ENCODE measurements at places on chromosomes 5 and 9.
A peak's percentile ranks its signal among the peaks of the same experiment; 100 is the strongest.

GRCh38 chr9:35954942-35955546, 2.9 kb downstream of the OR2S2 start:
- DNase-seq: no peak

DNA sequence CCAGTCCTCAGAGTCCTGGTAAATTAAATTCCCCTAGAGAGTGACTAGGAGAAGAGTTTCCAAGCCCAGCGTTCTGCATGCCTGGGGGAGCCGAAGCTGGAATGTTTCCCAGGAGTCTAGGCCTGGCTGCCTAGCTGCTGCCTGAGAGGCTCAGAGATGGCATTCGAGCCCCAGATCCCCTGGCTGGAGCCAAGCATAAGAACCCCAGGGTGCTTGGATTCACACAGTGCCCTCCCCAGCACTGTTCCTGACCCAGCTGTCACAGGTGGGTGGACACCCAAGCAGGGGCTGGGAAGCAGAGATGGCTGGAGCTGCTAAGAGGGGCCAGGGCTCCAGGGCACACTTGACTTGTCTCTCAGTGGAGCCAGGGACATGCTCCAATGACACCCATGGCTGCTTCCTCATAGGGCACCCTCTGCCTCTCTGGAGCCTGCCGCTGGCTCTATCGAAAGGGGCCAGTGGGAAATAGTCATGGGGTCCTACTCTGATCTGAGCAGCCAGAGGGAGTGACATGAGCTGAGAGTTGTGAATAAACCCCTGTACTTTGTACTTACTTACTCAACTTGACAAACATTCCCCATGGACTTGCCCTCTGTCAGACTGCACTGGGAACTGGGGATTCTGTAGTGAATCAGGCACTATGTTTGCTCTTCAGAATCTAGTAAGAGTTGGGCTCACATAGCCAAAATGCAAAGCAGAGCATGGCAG, 62.6 kb upstream of the XPA start:
- DNase-seq: no peak

GRCh38 chr9:1047591-1048230, 2.4 kb upstream of the DMRT2 start:
- no peak for DNase-seq

DNA sequence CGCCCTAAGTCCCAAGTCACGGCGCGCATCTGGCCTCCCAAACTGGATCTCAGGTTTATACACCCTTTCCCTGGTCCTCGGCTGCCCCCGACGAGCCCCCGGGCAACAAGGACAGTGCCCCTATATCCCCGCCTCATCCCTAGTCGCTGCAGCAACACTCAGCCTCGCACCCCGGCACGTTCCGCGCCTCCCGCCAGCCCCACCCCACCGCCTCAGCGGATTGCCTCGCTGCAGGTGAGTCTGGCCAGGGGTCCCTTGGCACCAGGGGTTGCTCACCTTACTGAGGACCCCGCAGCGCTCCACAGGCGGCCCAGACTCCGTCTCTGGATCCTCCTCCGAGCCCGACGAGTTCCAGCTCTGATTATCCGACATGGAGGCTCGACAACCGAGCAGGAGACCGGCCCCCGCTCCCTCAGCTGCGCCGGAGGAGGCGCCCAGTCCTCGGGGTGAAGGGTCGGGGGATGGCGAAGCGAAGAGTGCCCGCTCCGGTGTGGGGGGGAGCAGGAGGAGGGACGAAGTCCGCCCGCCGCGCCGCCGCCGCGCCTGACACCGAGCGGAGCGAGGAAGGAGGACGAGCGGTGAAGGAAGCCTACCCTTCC, 494 bp downstream of the CERT1 start:
- DNase-seq: peak; percentile 30

GRCh38 chr5:14367364-14367763, 214.2 kb upstream of the OTULINL start:
- DNase-seq: no peak

- no peak for DNase-seq
Observed at GRCh38 chr5:28543473-28544098, 1505.2 kb upstream of the CDH9 start.

- DNase-seq: no peak
Observed at GRCh38 chr5:142382186-142382585, 57.4 kb upstream of the SPRY4 start.

DNA sequence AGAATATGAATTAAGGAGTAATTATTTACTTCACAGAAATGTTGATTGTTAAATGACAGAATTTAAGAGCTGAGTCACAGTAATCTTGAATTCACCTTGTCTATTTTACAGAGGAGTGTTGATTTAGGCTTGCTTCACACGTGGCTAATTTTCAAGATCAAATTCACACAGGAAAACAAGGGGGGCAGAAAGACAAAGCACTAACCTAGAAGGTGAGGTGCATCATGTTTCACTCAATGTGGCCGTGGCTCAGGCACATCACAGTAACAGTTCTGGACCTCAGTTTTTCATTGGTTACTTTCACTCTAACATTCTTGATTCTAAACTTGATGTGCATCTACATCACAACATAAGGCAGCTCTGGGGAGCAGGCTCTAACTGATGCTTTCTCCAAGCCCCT, 69.6 kb upstream of the GNAQ start:
- DNase-seq: no peak

- DNase-seq: no peak
Observed at GRCh38 chr9:109507421-109507838, 9.3 kb upstream of the PTPN3 start.

DNA sequence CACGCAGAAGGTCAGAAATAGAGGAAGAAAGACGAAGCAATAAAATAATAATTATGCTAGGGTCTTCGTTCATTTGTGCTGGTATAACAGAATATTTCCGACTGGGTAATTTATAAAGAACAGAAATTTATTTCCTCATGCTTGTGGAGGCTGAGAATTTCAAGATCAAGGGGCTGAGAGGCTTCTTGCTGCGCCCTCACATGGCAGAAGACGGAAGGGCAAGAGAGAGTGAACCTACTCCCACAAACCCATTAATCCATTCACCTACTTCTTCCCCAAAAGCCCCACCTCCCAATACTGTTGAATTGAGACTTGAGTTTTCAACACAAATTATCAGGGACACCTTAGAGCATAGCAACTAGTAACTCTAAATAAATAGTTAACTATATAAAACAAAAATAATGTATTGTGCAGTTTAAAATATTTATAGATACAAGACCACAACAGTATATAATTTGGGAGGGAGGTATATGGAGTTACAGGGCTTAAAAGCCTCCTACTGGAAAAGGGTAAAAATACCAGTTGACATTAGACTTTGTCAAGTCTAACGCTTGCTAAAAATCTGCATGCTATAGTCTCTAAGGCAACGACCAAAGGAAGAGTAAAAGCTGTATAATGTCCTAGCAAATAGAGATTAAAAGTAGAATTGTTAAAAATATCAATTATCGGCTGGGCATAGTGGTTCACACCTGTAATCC, 40.3 kb upstream of the NAA35 start:
- DNase-seq: no peak

DNA sequence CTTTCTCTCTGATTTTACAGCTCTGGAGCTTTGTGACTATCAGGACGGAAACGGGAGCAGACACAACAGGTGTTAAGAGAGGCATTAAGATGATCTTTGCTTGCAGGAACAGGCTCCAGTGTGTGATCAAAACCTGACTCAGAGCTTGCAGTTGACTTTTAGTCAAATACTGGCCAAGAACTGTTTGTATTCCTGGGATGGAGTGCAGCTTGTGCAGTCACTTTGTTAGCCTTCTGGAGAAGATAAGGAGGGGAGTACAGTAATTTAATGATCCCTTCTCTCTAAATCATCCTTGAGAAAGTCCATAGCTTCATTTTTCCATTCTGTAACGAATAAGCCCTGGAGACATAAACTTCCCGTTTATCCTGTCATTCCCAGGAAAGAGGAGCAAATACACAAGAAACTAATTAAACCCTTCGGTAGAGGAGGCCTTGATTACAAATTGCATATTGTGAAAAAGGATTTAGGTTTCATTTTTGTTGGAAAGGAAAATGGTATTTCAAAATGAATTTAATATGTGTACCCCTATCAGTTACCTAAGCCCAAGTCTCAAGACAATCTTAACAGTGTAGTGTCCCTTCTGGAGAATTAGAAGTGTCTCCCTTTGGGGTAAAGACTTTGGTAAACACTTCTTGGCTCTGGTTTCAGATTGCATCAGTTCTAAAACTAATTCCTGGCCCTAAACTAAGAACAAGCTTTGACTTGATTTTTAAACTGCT, 3.1 kb upstream of the STOM start:
- no peak for DNase-seq

GRCh38 chr9:75083188-75083970, 4.6 kb downstream of the NMRK1 start:
- peak; percentile 11 for DNase-seq

DNA sequence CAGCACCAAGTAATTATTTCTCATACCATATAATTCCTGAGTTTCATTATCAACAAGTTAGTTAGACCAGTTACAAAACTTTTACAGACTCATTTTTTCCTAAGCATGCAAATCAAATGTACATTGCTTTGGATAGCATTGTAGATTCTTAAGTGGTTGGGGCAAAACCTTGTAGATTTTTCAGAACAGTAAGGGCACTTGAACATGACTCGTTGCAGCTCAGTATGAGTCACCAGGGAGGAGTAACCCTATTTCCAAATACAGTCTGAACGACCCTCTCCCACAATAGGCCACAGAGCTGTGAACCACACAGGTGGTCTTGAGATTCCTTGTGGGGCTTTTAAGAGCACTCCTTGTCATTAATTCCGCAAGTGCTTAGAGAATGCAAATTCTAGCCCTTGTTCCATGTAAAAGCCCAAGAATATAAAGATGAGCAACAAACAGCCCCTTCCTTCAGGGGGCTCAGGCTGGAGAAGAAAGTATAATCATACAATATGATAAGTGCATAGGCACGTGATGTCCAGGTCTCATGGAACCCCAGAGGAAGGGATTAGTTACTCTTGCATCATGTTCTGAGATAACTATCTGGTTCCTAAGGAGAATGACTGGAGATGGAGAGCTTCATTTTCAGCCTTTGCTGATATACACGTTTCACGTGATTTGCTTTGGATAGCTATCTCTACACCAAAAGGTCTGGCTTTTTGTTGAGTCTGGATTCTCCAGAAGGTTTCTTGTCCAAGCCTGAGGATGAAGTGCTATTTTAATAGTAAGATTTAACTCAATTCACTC, 295.7 kb downstream of the KCNN2 start:
- no peak for DNase-seq

GRCh38 chr9:71885467-71885866, 25.5 kb downstream of the ABHD17B start:
- no peak for DNase-seq

DNA sequence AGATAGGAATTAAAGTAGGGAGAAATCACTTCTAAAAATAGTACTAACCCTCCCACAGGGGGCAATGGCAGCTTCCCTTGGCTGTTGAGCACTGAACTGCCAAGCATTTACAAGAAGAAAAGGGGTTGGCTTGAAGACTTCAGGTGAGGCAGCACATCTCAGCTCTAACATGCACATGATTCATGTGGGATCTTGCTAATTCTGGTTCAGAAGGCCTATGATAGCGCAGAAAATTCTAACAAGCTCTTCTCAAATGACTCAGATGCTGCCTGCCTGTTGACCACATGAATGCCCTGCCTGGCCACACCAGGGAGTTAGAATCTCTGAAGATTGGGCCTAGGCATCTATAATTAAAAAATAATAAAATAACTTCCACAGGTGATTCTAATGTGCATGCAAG, 22.6 kb downstream of the CD180 start:
- no peak for DNase-seq

DNA sequence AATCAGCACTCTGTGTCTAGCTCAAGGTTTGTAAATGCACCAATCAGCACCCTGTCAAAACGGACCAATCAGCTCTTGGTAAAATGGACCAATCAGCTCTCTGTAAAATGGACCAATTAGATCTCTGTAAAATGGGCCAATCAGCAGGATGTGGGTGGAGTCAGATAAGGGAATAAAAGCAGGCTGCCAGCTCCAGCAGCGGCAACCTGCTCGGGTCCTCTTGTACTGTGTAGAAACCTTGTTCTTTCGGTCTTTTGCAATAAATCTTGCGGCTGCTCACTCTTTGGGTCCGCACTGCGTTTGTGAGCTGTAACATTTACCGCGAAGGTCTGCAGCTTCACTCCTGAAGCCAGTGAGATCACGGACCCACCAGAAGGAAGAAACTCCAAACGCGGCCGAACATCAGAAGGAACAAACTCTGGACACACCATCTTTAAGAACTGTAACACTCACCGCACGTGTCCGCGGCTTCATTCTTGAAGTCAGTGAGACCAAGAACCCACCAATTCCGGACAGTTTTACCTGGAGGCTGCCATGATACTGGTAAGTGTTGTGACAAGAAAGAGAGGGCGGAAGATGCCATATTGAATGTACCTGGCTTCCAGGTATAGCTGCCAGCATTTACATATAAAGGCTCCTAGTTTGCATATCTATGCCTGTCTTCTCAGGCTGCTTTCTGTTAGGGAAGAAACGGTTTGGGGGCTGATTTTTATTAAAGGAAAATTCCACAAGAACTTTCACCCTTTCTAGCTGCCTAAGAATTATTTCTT, 758.5 kb upstream of the CTNND2 start:
- no peak for DNase-seq

DNA sequence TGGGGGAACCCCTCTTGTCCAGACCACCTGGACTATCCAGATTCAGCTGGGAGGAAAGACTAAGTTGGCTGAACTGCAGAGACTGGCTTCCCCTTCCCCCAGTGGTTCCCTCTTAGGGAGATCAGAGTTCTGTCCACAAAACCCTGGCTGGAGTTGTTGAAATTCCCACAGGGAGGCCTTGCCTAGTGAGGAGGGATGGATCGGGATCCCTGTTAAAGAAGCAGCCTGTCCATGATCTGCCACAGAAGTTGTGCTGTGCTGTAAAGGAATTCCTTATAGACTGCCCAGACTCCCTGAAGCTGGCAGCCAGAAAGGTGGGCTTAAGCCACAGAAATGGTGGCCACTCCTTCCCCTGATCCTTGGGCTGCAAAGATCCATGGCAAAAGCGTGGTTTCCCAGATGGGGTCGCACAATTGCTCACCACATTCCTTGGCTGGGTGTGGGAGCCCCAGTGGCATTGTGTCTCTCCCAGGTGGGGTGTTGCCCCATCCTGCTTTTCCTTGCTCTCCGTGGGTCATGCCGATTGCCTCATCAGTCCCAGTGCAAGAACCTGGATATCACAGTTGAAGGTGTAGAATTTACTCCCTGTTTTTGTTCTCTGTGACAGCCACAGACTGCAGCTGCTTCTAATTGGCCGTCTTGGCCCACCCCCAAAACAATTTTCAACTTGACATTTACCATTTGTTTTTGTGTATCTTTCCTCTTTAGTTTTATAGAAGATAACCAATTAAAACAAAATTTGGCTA, 342.4 kb downstream of the FGF10 start:
- DNase-seq: no peak

- DNase-seq: no peak
Observed at GRCh38 chr5:95770830-95771708, 39.9 kb downstream of the RHOBTB3 start.
